NB4 (cell line): ENCODE measurements at places on chromosomes 2 and 18.

- DNase-seq, result no peak
These were observed 39.7 kb downstream of the COL3A1 start for GRCh38 chr2:189013671-189014448.

DNA sequence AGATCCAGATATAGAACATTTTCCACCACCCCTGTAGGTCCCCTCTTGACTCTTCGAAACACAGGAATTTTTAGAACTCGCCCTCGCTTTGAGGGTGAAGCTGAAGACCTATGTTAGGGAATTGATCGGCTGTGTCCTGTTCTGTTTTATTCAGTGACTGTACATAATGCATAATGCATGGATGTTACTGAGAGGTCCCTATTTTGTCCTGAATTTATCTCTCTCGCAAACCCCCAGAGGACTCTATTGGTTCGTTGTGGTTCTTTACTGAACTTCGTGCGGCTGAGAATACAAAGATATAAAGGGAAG, 431 bp upstream of the EIF5B start:
- DNase-seq, result no peak

DNA sequence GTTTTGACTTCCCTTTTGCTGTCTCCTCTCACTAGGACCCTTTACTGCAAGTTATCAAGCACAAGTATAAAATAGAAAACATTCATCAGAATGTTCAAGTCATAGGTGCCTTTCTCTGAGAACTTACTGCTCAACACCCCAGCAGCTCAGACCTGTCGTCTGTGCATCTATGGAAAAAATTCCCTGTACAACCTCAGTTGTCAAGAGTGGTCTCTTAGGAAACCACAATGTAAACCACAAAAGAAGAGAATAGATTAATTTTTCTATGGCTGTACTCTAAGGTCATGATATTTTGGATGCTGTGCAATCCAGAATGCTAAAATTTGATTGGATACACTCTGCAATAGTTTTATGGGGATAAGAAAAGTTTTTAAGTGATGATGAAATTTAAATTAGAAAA, 84.1 kb downstream of the RBMS1 start:
- DNase-seq, result no peak

GRCh38 chr18:50334546-50335152, 40.2 kb upstream of the SKA1 start:
- no peak for DNase-seq

GRCh38 chr2:151098841-151099240, 162.8 kb downstream of the RBM43 start:
- DNase-seq, result no peak

DNA sequence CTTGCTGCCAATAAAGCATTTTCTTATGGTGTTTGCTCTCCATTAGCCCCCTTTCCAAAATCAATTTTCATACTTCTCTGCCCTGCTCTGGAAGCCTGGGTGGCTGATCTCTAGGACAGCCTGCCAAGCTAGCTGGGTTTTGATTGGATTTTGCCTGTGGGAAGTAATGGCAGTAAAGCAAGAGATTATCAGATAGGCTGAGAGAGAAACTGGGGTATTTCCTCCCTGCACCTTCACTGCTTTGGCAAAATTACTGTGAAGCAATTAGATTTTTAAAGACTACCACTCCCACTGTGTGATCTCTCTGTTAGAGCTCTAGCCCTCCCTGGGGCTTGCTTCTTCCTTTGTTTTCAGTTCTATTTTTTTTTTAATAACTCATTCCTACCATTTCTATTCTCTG, 223.8 kb downstream of the DLGAP1 start:
- DNase-seq, result no peak

DNA sequence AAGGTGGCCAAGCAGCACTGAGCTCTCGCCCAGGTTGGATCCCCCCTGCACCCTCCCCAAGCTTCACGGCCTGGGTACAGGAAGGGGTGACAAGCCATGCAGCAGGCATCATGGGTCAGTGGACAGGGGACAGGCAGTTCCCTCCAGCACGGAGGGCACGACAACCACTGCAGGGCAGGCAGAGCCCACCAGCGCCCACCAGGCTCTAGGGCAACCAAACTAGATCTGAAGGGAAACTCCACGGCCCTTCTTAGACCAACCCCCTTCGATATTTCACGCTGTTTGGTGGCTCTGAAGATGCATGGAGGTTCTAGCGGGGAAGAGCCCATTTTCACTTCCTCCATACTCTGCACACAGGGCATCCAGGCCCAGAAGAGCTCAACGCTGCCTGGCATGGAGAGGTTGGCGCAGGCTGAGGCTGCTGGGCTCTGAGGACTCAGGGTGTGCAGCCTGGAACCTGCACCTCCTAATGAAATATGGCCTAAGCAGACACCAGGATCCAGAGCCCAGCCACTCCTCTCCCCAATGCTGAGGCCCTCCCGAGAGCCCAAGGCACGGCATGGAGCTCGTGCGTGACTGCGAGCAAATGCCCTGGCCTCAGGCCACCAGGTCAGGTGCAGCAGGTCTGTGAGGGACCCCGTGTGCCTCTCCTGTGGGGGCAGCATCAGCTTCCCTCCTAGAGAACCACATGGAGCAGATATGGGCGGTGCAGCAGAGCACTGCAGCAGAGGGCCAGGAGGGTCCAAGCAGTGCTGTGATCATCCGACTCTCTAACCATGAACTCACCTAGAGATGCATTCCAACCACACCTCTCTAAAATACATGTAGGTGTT, 8.7 kb upstream of the MTERF4 start:
- DNase-seq, result no peak

DNA sequence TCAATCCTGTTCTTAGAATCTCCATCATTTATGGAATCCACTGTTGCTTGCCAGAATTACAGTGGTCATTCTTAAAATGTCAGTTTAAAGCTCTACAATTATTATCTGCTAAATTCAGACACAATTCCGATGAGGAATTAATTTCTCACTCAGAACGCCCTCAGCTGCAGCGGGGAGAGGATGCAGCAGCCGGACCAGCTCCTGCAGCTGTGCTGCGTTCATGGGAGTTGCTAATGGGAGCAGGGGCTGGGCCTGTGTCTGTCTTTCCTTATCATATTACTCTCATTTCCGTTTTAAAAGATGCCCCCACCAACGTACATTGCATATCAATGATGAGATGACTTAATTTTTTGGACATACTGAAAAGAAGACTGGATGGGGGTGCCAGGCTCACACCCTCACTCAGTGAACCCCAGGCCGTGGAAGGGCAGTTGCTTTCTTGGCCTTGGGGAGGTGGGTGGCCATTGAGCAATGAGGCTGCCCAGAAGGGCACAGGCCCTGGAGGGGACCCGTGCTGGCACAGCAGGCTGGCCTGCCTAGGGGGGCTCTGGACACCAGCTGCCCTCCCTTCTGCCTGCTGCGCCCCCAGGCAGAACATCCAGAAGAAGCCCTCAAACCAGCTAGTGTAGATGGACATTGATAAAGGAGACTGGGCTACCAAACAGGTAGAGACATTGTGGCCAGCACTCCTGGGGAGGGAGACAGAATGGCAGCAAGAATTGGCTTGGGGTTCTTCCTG, 503.6 kb upstream of the MYT1L start:
- DNase-seq, result no peak

DNA sequence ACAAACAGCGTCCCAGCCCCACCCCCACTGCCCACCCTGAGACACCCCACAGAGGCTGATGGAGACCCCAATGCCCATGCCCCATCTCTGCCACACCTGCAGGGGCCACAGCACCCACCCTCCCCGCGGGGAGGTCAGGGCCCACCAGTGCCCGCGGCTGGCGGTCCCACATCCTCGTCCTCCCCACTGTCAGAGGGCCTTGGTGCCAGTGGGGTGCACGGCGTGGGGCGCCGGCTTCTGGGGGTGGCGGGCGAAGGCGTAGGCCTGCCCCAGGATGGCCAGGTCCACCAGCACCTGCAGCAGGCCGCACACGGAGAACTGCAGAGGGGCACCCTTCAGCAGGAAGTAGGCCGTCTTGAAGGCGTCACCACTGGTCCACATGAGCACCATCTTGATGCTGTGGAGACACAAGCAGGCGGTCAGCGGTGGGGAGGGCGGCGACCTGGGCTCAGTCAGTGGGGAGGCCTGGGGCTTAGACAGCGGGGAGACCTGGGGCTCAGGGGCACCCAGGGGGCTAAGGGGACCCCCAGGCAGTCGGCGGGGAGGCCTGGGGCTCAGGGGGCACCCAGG, 47.6 kb downstream of the SLC66A2 start:
- no peak for DNase-seq

DNA sequence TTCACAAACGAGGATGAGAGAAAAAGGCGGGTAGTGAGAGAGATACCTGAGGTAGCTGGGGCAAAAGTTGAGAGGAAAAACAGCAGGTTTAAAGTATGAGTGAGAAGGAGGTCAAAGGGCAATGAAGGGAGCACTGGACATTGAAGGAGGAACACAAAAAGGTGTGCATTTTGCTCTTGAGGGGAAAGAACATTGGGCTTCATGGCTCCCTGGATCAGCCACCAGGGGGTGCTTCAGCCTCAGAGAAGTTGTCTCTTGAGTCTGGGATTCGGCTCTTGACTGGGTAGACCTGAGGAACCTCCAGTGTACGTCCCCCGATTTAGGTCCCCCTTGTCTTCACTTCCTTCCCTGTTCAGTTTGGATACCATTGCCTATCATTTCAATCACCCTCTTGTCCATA, 128.5 kb downstream of the RAPGEF4 start:
- peak; percentile 74 for DNase-seq

DNA sequence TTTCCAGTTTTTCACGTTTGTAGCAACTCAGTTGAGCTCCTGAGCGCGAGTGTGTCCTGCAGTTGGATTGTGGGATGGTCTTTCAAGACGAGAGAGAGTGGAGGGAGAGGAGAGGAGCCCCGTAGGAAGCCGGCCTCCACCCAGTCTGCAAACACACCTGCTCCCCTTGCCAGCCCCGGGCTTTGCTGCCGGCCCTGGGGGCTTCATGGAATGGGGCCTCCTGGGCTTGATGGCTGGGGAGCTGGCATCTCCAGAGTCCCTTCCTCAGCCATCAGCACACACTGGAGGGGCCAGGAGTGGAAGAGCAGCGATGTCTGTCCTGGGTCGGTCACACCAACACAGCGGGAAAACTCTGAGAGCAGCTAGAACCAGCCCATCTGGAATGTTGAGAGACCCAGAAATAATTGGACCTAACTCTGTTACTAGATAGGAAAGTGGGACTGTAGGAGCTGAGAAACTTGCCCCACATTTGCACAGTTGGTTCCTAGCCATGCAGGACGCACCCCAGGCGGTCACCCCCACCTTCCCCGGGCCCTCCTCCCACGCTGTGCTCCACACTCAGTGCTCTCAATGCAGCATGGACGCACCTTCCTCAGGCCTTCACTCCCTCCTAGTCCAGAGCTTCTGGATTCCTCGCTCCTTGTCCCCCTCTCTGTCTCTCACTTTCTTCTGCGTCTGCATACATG, 69.6 kb downstream of the PTGR3 start:
- no peak for DNase-seq

GRCh38 chr2:109429567-109430328, 184.0 kb downstream of the SEPTIN10 start:
- DNase-seq, result no peak

DNA sequence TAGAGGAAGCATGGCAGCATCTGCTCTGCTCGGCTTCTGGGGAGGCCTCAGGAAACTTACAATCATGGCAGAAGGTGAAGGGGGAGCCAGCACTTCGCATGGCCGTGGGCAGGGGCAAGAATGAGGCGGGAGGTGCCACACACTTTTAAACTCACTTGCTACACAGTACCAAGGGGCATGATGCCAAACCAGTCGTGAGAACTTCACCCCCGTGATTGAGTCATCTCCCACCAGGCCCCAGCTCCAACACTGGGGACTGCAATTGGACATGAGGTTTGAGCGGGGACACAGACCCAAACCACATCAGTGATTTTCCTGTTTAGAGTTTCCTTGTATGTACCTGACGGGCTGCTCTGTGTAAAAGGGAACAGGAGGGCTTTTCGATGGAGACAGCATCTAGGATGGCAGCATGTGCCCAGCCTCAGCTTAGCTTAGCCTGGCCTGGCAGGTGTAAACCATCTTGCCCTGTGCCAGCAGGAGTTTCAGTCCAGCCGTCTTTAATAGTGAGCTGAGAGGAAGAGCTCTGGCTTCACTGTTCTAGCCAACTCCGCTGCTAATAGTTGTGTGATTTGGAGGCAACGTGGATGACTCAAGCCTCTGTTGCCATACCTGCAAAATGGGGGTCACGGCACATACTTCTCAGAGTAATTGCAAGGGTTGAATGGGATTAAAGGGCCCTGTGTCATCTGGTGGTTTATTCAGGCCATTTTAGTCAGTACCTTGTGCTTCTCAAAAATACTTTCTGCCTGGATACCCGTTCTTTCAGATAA, 101.8 kb downstream of the ASAP2 start:
- DNase-seq, result no peak

DNA sequence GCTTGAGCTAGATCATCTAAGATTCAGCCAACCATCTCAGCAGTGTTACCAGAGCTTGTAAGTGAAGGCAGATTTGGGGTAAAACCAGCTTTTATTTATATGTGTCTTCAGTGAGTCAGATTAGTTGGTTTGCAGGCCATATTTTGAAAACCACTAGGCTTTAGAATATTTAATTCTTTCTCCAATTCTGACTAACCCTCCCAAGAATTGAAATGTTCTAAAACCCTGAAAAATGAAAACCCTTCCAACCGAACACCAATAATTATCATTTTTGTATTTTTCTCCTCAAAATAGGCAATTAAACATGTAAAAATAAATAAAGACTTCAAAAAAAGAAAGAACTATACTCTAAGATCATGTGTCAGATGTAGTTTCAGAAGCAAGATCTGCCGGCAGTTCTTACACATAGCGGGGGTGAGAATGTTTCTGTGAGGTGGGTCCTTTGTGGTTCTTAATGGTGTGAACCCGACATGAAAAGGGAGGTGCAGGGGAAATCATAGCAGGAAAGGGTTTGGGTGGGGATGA, 14.2 kb downstream of the PLEK start:
- no peak for DNase-seq

DNA sequence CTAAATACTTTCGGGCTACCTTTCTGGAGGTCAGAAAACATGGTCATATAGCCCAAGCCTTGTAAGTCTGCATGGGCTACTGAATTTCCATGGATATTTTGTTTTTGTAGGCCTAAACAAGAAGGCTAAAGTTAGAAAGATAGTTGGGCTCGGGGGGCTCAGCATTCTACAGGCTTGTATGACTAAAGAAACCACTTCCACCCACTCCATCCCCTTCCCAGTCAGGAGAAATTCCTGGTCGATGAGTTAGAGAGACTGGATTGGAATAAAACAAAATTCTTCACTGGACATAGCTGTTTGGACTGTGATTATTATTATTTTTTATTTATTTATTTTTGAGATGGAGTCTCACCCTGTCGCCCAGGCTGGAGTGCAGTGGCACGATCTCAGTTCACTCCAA, 539.4 kb upstream of the TNP1 start:
- DNase-seq, result no peak

- DNase-seq, result no peak
These were observed 6.0 kb downstream of the LHCGR start for GRCh38 chr2:48749291-48750127.

- DNase-seq, result no peak
These were observed 10.5 kb upstream of the ARMC9 start for GRCh38 chr2:231187736-231188505.
